ENCODE measurements at places on chromosomes 7 and 10.

- no peak for DNase-seq
Observed at GRCh38 chr7:36455646-36456045, 66.0 kb downstream of the ANLN start.

GRCh38 chr10:60572511-60573194 is 183.0 kb upstream of the ANK3 start:
- peak; percentile 21 for DNase-seq

- peak; percentile 44 for DNase-seq
Observed at GRCh38 chr10:132667342-132668047, 118.5 kb downstream of the NKX6-2 start.

DNA sequence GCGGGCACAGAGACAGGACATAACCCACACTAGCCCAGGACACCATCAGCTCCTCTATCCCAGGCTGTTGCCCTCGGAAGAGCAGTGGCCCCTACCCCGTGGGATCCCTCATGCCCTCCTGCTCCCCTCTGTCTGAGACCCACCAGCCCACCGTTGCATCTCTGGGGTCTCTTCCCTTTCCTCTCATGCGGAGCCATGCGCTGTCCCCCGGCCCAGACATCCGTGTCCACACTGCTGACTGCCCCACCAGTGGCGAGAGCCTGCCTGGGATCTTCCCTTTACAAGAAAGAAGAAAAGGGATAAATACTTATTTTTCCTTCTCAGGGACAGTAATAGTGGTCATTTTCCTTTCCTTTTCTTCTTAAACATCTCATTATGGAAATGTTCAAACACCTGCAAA is 115.4 kb downstream of the WDR37 start:
- DNase-seq = no peak

- DNase-seq = no peak
Observed at GRCh38 chr10:29555091-29555745, 79.6 kb downstream of the SVIL start.

Data from NCI-H1436 (cell line).